Hair follicle dermal papilla cell (primary cell): ENCODE measurements at places on chromosomes 16 and 17. TPM values are rescaled to one million over a fixed set of nuclear protein-coding genes. Genes with fewer than 3 reads are reported as not detected.

Gene HSPB9
- not detected in 2 replicates for total RNA-seq

Gene NDUFAF8
- total RNA-seq: 9.9 and 13.0 TPM in 2 replicates

Gene NPIPB13
- 0.65 TPM in 1 of 2 replicates, not detected in the other for total RNA-seq

Gene VASN
- 228 and 251 TPM in 2 replicates for total RNA-seq

Gene SDR42E2
- not detected in 2 replicates for total RNA-seq

Gene SPATA32
- total RNA-seq: not detected in 2 replicates

Gene AOC3
- total RNA-seq: under 0.01 TPM in 1 of 2 replicates, not detected in the other

Gene VPS4A
- 37.2 and 37.3 TPM in 2 replicates for total RNA-seq

Gene SEPTIN1
- 0.12 and 0.32 TPM in 2 replicates for total RNA-seq

Gene NDRG4
- 7.7 and 15.3 TPM in 2 replicates for total RNA-seq

Gene RNU2-1
- not detected in 2 replicates for total RNA-seq

Gene HSD11B2
- not detected in 2 replicates for total RNA-seq

Gene ADAM11
- total RNA-seq: 0.61 and 1.3 TPM in 2 replicates

Gene ABCA10
- total RNA-seq: 5.0 and 8.4 TPM in 2 replicates

Gene ABCA8
- total RNA-seq: 0.49 and 1.3 TPM in 2 replicates

Gene KRT40
- total RNA-seq: not detected in 2 replicates

Gene PLA2G15
- total RNA-seq: 21.7 and 27.8 TPM in 2 replicates

Gene TBC1D3G
- not detected in 2 replicates for total RNA-seq

Gene GOT2
- total RNA-seq: 22.6 and 25.5 TPM in 2 replicates

Gene STH
- total RNA-seq: not detected in 2 replicates

Gene EVPLL
- not detected in 2 replicates for total RNA-seq
